GF-D8 (cell line): ENCODE measurements at places on chromosomes 7 and 10.

- no peak for DNase-seq
Measured at GRCh38 chr10:109743574-109743973, 179.7 kb downstream of the XPNPEP1 start.

DNA sequence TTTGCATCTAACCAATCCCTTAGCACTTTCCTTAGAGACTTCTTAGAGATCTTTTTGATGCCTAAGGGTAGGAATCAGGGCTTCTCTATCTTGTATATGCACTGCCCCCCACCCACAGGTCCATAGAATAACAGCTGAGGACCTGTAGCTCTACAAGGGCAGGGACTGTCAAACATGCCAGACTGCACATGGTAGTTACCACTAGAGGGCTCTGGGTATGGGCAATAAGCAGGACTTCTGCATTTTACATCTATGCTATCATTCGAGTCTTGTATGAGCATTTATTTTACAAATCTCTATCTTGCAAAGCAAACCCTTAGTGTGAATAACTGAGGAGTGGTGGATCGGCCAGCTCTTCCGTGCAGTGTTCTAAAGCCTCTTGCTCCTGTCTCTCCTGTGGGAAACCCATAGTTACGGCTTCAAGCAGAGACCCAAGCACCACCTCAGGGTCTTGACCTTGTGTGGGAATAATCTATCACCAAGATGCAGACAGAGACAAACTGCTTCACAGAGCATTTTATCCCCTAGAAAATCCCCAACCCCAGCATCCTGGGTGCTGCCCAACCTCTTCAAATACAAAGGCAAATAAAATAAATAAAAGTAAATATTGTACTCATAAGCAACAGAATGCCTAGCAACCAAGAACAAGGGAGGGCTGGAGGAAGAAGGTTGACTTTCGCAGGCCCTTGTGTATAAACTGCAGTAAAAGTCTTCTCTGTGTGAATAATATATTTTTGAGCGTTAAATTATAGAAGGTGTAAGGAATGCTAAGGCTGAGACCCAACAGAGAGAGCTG is 219.3 kb downstream of the WDR11 start:
- no peak for DNase-seq

DNA sequence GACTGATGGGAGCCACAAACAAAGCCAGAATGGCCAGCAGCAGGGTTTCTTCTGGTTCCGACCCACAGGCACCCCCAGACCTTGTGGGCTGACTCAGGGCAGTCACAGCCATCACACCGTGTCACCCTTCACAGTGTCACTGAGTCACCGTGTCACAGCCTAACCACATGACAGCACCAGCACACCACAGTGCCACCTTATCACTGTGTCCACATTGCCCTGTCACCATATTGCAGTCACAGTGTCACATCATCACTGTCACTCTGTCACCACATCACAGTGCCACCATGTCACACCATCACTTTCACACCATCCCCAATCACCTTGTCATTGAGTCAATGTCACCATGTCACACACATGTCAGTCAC is 77.0 kb downstream of the OAT start:
- no peak for DNase-seq

GRCh38 chr7:50261593-50261992 is 42.9 kb upstream of the IKZF1 start:
- DNase-seq: no peak

DNA sequence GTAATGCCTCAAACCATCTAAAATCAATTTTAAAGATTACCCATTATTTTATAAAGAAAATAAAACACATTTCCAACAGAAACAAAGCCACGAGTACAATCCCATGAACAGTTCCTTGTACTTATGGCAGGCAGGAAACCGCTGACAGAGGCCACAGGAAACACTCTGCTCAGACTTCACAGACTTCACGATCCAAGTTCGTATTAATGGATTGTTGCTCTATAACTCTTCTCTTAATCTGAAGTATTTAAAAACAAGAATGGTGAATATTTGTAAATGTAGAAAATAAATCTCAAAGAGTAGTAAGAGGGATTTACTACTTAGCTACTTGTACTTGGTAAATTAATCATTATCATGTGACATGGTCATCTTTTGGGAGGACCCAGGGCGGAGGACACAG is 78.3 kb downstream of the SNX10 start:
- peak; percentile 69 for DNase-seq

DNA sequence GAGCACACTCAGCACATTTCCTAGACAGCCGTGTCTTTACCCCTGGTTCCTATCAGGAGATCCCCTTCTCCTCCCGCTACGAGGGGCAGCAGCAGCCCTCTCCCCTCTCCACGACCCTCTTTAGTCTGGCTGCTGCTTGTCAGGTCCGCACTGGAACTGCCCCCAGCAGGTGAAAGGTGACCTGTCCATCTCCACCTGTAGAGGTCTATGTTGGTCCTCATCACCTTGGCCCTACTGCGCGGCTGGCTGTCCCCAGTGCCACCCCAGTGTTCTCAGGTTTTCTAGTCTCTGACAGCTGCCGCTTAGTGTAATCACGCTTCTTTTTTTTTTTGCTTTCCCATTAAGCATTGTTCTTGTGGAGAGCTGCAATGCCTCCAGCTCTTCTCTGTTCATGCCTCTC is 545.7 kb downstream of the SDK1 start:
- DNase-seq: no peak

- DNase-seq: no peak
Measured at GRCh38 chr7:133771788-133772419, 355.2 kb upstream of the LRGUK start.

DNA sequence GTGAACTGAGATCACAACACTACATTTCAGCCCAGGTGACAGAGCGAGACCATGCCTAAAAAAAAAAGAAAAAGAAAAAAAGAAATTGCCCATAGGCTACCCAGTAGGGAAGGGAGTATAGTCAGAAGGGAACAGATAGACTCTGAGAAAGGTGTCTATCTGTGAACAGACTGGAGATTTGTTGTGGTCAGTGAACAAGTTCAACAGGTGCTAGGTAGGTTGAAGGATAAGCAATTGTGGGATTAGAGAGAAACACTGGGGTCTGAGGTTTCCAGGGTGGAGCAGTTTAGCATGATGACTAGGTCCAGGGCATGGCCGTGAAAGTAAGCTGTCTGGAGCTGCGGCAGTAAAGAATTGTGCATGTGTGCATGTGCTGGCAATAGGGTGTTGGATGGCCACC is 6.9 kb downstream of the LRGUK start:
- no peak for DNase-seq

DNA sequence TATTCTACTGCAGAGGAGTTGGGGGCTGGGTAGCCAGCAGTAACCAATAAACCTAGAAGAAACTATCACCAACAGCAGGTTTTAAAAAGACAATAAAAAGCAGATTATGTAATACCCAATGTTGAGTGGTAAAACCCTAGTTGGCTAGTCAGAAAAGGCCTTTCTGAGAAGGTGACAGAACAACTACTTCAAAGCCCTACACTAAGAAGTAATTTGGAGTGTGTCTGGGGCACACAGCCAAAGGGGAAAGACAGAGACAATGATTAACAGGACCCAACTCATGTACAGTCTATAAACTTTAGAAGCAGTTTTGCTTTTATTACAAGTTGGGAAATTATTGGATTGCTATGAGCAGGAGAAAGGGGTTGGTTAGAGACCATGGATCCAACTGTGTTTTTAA is 77.2 kb upstream of the TMEM106B start:
- DNase-seq: no peak

- DNase-seq: no peak
Measured at GRCh38 chr7:42208572-42208971, 28.4 kb downstream of the GLI3 start.
